Activated CD4-positive, alpha-beta T cell treated with anti-CD3 and anti-CD28 coated beads, Interleukin-2, amount 50 U/mL, for 24 hours (primary cell): ENCODE measurements at places on chromosomes 7 and 10.

- DNase-seq = no peak
Observed at GRCh38 chr7:102913826-102914225, 1.0 kb downstream of the LRRC17 start.

DNA sequence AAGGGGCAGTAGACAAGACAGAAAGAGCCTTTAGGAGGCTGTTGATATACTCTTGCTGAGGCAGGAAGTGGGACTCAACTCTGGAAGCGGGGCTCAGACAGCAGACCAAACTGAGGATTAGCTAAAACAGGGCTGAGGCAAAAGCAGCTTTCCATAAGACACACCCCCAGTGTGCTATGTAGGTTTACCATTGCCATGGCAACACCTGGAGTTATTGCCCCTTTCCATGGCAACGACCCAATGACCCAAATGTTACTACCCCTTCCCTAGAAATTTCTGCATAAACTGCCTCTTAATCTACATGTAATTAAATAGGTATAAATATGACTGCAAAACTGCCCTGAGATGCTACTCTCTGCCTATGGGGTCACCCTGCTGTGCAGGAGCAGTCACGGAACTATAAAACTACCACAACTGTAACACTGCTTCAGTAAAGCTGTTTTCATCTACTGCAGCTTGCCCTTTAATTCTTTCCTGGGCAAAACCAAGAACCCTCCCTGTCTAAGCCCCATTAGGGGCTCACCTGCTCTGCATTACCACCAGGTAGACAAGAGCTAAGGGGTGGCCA is 348.4 kb upstream of the PODXL start:
- no peak for DNase-seq

- DNase-seq = no peak
Observed at GRCh38 chr10:13206546-13207443, 27.4 kb downstream of the UCMA start.

- DNase-seq = no peak
Observed at GRCh38 chr7:30323006-30323355, 38.6 kb downstream of the ZNRF2 start.

DNA sequence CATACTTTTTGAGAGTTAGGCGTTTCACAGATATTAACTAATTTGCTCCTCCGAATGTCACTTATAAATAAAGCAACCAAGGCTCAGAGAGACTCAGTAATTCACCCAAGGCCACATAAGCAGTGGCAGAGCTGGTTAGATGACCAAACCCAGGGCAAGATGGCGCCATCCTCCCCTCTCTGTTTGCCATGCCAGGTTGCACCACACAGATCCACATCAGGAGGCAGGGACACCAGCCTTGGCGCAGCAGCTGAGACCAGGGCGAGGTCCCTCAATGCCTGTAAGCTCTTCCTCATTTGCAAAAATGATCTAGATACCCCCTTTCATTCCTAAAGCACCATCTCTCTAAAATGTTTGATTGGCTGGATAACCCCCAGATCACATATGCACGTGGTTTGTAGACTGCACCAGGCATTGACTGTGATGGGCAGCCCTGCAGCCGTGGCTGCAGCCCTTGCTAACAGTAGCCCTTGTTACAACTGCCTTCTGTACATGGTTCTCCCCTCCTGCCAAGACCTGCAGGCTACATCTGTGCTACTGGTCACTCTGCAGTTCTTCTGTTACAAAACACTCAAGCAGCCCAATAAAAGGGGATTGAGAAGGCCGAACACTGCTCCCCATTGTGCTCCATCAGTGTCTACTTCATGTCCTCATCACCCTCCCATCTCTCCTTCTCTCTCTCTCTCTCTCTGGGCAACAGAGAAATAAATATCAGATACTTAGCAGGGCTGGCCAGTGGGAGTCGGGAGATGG is 298.6 kb downstream of the PRPF18 start:
- DNase-seq = no peak

- no peak for DNase-seq
Observed at GRCh38 chr10:9634466-9634865, 1383.2 kb upstream of the CELF2 start.

DNA sequence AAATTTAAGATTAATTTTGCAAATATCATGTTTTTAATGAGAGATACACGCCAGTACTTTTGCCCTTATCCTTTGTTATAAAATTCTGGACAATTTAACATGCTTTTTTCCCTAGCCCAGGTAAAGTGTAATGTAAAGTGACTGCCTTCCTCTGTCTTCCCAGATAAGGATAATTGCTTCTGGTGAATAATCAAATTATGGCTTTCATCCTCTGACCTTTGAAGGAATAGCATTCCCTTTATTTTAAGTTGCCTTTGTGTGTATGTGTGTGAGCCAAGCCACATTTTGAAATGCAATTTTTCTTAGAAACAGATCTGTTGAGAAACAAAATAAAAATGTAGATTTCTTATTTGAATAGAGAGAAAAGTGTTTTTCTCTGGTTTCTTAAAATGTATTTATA is 107.5 kb downstream of the ADAM22 start:
- DNase-seq = no peak

- no peak for DNase-seq
Observed at GRCh38 chr10:124650820-124651401, 93.3 kb downstream of the FAM53B start.

GRCh38 chr10:14592026-14592425 is 182.7 kb downstream of the FAM107B start:
- no peak for DNase-seq

DNA sequence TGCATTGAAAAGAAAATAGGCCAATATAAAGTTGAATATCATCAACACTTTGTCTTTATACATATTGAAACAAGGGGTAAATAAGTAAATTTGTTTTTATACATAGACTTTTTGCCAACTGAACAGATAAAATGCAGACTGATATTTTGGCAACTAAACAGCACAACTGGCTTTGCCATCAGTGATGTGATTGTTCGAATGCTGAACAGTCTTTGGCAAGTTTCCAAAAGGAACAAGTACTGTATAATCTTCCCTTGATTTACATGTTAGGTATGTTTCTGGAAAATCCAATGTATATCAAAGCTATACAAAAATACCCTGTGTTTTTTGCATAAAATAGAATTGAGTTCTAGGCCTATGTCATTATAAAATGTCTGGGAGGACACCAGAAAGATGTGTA is 18.2 kb upstream of the ANKRD1 start:
- no peak for DNase-seq

GRCh38 chr10:62482581-62482980 is 108.4 kb downstream of the ZNF365 start:
- no peak for DNase-seq

- DNase-seq = no peak
Observed at GRCh38 chr10:113445736-113446135, 107.1 kb upstream of the HABP2 start.

GRCh38 chr10:24962995-24963394 is 10.6 kb upstream of the PRTFDC1 start:
- no peak for DNase-seq

- DNase-seq = no peak
Observed at GRCh38 chr7:55156919-55157763, 138.3 kb downstream of the EGFR start.

DNA sequence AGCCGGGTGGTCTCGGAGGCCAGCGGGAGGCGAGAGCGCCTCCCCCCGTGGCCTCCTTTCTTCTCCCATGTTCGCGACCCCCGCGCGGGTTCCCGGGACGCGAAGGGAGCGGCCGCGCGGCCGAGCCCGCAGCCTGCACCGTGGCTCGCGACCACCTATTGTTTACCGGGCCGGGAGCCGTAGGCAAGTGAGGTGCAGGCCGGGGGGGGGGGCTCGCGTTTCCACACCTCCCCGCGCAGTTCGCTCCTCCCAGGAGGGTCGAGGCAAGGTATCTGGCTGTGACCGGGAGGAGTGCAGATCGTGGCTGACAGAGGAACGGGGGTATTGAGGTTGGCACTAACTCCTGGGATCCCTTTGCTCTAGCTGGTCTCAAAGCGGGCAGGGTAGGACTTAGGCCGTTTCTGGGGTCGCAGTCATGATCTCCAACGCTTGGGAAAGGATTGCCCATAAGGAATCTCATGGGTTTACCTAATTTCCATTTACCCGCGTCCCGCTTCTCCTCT is 734 bp downstream of the PTPN12 start:
- DNase-seq = peak; percentile 11

DNA sequence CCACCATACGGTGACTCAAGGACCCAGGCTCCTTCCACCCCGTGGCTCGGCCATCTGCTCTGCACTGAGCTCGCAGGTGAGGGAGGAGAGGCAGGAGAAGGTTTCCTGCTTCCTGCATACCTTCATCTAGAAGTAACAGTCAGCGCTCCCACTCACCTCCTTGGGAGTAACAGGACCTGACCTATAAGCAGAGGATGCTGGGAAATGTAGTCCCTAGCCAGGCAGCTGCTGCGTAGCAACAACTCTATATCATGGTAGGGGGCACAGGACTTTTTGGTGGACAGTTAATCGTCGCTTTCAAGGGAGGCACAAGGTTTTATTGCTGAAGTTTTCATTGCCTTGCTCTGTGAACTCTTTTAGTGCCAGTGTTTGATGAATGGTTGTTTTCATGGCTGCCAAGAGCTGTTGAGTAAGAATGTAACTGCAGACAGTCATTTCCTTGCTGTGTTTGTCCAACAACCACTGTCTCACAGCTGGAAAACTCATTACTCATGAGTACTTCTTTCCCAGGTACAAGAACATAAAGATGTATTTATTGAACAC is 10.2 kb upstream of the ZFYVE27 start:
- DNase-seq = no peak
